Amniotic epithelial cell (primary cell): ENCODE measurements at places on chromosomes 6 and 20.

DNA sequence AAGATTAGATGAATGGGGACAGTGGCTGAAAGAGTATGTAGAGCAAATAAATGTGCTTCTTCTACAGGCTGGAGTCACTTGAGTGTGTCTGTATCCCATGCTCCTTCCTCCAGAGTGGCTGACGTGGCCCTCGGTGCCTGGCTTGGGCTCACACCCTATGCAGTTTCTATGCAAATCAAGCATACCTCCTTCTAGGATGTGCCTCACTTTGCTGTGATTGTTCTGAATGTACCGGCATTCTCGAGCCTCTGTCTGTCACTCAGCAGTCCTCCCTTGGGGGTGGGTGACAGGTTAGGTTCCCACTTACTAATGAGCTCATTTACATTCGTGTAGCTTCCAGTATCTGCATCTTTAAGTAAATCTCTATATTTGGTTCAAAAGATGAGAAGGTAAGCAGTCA, 55.1 kb upstream of the HDDC2 start:
- DNase-seq, result no peak

GRCh38 chr20:3398681-3399252, 8.7 kb downstream of the DNAAF9 start:
- DNase-seq, result no peak

GRCh38 chr20:750801-751200, 17.5 kb downstream of the SLC52A3 start:
- no peak for DNase-seq

DNA sequence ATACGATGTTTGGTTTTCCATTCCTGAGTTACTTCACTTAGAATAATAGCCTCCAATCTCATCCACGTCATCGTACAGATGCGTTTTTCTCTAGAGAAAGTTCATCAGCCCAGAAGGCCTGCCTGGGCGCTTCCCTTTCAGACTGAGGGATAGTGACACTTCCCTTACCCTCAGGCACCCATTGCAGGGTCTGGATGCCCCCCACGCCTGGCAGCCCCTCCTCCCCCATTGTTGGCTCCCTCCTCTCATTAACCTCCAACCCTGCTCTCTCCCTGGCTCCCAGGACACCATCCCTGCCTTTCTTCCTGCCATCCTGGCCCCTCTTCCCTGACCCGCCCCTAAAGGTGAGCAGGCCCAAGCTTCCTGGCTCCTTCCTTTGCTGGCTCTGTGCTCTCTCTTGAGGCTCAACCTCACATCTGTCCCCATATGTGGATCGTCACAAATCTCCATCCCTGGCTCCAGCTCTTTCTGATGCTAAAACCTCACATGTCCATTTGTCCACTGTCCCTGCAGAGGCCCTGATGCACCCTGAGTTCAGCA, 145.2 kb downstream of the SYCP2 start:
- DNase-seq, result no peak

DNA sequence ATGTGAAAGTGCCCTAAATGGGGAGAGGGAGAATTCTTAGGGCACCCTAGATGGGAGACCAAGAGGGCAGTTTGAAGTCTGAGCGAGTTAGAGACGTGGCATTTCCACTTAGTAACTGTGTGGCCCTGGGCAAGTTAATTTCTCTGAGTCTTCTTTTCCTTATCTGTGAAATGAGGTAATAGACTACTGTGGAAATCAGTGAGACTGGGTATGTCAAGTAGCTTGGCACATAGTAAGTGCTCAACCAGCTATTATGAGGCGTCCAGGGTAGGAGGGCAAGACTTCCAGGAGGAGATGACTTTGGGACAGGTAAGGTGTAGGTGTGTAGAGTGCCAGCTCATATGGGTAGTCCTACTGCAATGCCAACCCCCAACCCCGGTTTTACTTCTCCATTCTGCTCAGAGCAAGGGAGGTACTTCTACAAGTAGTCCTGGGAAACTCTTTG, 770 bp downstream of the KIF3B start:
- peak; percentile 50 for DNase-seq

GRCh38 chr6:105882828-105883227, 203.3 kb upstream of the PRDM1 start:
- no peak for DNase-seq

DNA sequence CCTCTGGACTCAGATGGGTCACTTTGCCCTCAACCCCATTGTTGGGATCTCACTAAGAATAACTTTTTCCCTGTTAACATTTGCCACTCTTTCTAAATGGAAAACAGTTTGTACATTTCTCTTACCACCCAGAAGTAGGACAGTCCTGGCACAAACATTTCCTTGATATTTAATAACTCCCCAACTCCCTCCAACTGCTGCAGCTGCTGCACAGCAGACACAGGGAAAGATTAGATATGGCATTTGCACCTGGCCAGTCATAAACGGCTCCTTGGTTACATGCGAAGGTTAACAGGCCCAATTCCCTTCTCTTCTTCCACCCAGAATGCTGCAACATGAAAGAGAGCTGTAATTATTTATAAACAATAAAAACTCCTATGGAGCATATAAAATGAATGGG, 55.9 kb upstream of the SOX4 start:
- no peak for DNase-seq
